ENCODE measurements at places on chromosomes 5 and 9.

GRCh38 chr5:127228540-127229184 is 61.9 kb upstream of the MEGF10 start:
- DNase-seq = no peak

- no peak for DNase-seq
These were observed 605 bp downstream of the CHSY3 start for GRCh38 chr5:129904667-129905472.

DNA sequence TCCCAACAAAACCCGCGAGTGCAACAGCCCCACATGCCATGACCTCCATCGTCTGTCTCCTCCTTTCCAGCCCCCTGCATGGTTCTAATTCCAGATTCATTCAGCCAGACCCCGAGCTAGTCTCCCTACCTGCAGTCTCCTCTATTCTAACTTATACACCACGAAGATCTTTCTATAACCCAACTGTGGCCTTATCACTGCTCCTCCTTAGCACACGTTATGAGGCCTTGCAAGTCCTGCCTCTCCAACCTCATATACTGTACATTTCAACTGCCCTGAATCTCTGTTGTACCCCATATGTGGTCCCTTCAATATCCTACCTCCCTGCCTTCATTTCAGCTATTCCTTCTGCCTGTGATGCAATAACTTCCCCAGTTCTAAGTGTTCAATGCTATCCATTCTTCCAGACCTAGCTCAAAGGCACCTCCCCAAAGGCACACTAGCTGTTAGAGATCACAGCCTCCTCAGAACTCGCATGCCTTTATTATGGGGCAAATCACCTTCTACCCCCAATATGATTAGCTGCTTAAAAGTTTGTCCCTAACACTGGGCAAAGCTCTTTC is 215.1 kb upstream of the TRIM32 start:
- DNase-seq = no peak

DNA sequence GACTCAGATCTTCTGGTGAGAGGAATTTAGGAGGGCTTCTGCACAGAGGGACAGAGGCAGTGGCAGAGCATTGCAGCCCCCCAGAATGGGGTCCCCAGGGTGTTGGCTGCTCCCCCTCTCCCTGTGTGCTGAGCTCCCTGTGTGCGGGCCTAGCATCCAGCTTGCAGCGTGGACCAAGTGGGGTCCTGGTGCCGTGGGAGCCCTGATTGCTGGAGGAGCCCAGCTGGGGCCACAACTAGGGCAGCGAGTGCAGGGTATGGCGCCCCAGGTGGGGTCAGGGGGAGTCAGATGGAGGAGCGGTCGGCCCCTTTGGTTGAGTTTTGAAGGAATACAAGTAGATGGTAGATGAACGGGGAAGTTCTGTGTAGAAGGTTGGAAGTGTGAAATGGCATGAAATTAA is 66.7 kb downstream of the TRIO start:
- no peak for DNase-seq

DNA sequence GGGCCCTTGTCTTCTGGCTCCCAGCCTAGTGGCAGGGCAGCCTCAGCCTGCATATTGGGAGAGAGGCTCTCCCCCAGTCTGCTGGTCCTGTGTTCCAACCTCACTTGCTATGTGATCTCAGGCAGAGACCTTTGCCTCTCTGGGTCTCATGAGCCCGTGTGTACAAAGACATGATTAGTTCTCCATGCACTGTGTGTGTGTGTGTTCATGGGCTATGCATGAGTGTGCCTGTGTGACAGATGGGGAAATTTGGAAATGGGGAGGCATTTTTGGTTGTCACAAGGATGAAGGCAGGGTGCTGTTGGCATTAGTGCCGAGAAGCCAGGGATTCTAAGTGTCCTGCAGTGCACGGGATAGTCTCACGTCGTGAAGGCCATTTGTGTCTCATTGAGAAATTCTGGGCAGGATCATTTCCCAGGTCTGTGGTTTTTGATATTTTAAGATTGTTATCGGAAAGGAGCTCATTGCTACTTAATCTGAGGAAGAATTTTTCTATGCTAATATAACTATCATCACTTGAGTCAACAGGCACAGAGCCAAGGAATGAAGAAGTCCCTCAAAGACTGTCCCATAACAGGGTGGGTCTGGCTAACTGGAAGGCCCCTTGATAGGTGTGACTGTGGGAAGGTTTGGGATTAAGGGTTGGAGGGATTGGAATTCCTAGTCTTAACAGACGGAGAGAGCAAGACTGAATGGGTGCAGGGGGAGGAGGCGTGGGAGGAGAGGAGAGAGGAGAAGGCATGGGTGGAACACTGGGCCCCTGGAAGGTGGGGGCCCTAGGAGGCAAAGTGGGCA is 168.5 kb downstream of the RGS3 start:
- DNase-seq = no peak

DNA sequence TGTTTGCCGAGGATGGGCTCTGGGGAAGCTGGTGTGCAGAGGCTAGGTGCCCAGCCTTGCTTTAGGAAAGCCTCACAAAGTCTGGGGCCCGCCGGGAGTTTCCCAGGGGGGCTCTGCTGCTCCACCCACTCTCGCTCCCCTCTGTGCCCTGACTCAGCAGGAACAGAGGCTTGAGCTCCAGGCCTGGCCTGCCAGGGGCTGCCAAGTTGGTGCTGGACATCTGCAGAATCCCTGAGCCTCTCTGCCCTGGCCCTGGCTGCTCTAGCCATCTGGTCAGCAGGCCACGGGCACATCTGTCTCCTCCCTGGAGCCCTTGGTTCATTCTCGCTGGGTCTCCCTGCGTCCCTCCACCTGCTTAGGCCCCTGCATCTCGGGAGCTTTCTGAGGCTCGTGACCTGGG is 647 bp upstream of the ADAMTSL2 start:
- DNase-seq = no peak

DNA sequence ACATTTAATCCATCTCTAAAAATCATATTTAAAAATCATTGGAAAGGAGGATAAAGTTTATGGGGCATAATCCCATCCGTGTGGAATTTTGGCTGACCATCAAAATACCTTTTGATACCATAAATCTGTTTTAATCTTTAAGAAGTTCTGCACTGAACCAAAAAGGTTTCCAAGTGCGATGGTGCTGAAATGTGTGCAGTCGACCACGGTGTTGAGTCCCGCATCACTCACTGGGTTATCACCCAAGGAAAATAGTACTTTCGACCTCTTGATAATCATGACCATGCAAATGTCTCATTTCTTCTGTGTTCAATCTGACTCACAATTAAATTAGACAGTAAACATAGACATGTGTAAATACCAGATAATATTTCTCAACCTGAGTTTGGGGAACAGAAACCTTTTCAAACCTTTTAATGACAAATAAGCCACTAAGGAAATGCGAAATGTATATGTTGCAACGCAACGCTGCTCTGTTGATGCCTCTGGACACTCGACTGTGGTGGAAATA is 62.0 kb upstream of the CDH6 start:
- DNase-seq = no peak

- DNase-seq = no peak
These were observed 120.5 kb downstream of the FEM1C start for GRCh38 chr5:115424030-115424429.
